Ureter (tissue), 1 donor: ENCODE measurements at places on chromosomes 12 and 14. TPM values are rescaled to one million over a fixed set of nuclear protein-coding genes. Genes with fewer than 3 reads are reported as not detected.

The PTHLH gene
- 0.86 TPM for total RNA-seq

The NOXRED1 gene
- 1.7 TPM for total RNA-seq

The CIDEB gene
- 11.1 TPM for total RNA-seq

The OTOGL gene
- total RNA-seq = 0.57 TPM

The ACRBP gene
- 2.3 TPM for total RNA-seq
